ENCODE measurements at places on chromosomes 4 and X. TPM values are rescaled to one million over a fixed set of nuclear protein-coding genes. Genes with fewer than 3 reads are reported as not detected.

The UGT2B10 gene
- not detected for total RNA-seq

The RWDD4 gene
- total RNA-seq, result 15.1 TPM

The TSPAN7 gene
- total RNA-seq, result 26.6 TPM

The SPANXB1 gene
- not detected for total RNA-seq

The CFAP299 gene
- not detected for total RNA-seq

The CCDC149 gene
- total RNA-seq, result 10.8 TPM

The SSR4 gene
- total RNA-seq, result 129 TPM

The LINC00632 gene
- total RNA-seq, result 158 TPM

The KCTD8 gene
- 0.08 TPM for total RNA-seq

The MCF2 gene
- total RNA-seq, result 0.83 TPM

The TENM3 gene
- total RNA-seq, result 3.0 TPM

GRCh38 chr4:3360777-3361176, 68.0 kb downstream of the RGS12 start:
- DNase-seq, result no peak

- DNase-seq, result no peak
These were observed 9.9 kb downstream of the CTSO start for GRCh38 chr4:155943605-155944291.

DNA sequence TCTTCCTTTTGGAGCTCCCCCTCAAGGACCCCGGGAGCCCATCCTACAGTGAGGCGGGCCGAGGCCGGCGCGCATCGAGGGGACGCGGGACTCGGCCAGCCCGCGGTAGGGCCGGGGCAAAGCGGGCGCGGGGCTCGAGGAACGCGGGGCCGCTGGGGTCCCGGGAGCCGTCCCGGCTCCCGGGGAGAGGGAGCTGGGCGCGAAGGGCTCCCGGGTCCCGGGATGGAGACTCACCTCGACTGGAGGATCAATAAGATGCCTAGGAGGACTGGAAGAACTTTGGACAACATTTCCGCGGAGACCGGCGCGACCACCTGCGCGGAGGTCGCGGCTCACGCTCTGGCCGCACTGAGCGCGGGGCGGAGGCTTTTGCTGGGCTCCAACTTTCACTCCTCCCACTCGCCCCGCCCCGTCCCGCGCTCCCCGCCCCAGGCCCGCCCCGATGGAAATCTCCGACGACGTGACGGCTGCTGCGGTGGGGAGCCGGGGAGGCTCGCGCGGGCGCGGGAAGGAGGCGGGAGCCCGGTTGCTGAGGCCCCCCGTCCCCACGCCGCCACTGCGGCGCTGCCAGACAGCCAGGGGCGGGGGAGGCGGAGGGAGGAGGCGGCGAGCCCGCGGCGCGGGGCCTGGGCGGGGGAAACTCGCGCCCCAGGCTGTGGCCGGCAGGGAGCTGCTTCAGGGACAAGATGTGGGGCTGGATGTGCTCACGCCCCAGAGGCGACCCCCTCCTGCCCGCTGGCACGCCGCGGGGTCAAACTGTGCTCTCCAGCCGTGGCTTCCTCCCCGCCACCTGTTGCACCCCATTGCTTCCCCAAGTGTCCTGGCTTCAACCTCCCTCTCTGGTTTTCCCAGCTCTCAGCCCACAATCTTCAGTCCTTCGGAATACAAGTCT, at the start of gene GABRE:
Gene GABRE, minus strand, starts transcription at position 341 of the 892 bp plus-strand sequence. Its CDS starts 51 bp downstream, at position 290.
- DNase-seq, result peak; percentile 66

- no peak for DNase-seq
These were observed 19.6 kb downstream of the VBP1 start for GRCh38 chrX:155235891-155236290.

DNA sequence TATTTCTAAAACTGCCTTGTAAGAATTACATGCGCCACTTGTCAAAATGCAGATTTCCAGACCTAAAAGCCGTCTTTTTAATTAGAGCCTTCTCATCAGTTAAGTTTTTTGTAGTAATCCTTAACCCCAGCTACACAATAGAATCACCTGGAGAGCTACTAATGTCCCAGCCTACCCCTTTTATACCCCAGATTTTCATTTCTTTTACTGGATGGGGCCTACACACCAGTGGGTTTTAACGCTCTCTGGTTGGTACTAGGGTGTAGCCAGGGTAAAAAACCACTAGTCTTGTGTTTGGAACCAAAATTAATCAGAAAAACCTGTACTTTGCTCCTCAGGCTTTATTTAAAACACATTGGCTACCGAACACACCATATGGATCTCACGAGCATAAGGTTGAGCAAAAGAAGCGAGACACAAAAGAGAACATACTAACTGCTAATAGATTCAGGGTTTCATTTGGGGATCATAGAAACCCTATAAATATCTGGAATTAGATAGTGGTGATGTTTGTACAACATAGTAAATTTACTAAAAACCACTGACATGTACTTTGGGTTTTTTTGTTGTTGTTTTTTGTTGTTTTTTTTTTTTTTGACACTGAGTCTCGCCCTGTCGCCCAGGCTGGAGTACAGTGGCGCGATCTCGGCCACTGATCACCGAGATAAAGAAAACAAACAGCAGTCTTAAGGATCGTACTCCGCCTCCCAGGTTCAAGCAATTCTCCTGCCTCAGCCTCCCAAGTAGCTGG, 30.6 kb downstream of the BBS12 start:
- DNase-seq, result no peak

GRCh38 chrX:15391850-15392249, 7.6 kb upstream of the VEGFD start:
- no peak for DNase-seq

GRCh38 chr4:3335982-3336381, 43.2 kb downstream of the RGS12 start:
- peak; percentile 22 for DNase-seq

DNA sequence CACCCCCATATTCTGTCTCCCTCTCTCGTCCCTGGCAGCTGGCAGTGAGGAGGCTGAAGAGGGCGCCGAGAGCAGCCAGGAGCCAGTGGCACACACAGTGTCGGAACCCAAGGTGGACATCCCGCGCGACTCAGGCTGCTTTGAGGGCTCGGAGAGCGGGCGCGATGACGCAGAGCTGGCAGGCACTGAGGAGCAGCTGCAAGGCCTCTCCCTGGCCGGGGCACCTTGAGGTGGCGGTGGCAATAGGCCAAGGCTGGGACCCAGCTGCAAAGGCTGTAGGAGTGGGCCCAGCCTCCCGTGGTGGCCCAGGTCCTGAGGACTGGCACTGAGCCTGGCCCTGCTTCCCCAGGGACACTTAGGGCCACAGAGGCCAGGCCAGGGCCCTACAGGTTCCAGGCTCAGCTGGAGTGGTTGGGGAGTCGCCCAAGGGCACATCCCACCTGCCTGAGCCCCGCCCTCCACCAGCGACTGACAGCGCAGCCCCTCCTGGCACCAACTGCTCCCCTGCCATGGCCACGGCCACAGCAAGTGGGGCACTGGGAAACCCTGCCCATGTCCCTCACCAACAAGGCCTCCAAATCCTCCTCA, 13.9 kb downstream of the SASH3 start:
- no peak for DNase-seq

- no peak for DNase-seq
These were observed 103.4 kb downstream of the PDE5A start for GRCh38 chr4:119525005-119525749.

DNA sequence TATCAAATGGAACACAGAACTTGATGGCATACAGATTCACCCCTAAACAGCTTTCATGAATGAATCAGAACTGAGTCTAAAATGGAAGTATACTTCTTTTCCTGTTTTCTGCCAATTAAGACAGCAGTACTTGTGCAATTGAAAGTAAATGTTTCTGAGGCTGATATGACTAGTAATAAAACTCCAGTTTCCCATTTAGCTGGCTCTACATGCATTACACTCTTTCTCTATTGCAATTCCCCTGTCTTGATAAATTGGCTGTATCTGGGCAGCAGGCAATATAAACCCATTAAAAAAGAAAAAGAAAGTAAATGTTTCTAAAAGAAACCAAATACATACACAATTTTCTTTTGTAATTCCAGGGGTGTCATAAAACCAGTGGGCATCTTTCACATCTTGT, 4.6 kb downstream of the NOA1 start:
- no peak for DNase-seq

- no peak for DNase-seq
These were observed 30.9 kb upstream of the RASGEF1B start for GRCh38 chr4:81502564-81502963.

DNA sequence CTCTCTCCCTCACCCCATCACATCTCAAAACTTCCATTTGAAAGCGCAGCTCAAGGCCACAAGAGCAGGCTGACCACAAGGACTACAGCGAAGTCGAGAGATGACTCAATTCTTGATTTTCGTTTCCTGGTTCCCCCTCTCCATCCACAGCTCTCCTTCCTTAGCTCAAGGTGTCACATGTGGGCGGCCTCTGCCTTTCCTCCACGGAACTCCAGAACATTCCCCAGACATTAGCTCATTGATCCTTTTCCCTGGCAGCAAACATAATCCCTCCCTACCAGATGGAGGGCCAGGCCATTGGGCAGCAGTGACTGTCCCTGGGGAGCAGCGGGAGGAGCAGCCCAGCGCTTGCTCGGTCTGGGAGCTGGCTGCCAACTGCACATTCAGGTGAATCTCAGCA, 56.3 kb downstream of the CCDC149 start:
- no peak for DNase-seq

DNA sequence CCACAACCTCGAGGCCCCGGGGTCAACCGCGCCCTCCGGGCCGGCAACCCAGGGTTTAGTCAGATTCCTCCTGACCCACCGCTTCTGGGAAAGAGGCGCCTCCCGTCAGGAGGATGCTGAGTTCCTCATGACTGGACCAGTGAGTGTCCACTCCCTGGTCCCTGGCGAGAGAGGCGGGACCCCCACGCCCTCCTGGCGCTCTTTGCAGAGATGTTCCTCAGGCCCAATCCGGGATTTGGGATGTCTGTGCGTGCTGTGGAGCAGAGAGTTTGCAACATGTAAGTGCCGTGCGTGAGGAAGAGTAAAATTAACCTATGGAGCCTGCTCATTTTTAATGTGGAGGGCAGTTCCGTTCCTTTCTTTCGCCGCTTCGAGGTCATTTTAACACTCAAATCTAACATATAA, 824 bp upstream of the UGDH start:
- DNase-seq, result no peak

- no peak for DNase-seq
These were observed 29.9 kb upstream of the UBE2NL start for GRCh38 chrX:143854006-143854405.

DNA sequence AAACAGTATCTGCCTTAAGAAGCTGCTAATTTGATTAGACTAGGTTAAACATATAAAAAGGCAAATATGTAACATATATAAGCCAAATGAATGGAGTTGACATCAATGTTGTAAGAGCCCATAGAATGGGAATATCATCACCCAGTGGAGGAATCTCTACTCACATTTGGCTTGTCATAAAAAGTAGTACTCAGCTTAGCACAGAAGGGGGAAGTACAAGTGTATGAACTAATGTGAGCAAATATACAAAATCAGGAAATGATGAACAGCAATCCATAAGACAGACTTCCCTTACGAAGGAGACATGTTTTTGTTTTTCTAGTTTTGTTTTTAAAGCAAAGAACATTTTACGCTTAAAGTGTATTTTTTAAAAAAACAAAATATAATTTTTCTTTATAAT, 74.9 kb downstream of the MAB21L2 start:
- no peak for DNase-seq

DNA sequence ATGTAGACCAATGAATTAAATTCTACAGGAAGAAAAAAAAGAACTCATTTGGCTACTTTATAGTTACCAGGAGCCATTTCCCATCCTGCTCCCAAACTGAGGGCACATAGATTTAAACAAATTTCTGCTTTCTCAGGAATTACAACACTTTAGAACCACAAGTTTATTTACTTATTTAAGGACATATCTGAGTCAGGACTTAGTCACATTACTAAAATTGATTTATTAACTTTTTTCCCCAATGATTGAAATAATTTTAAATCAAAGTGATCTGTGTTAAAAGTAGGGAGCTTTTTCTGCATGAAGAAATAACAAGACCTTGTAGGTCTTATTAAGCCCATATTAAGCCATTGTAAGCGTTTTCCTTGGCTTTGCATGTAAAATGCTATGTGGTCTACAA, 291.0 kb upstream of the HAND2 start:
- DNase-seq, result no peak

- DNase-seq, result no peak
These were observed 60.5 kb upstream of the RPL34 start for GRCh38 chr4:108559911-108560310.

DNA sequence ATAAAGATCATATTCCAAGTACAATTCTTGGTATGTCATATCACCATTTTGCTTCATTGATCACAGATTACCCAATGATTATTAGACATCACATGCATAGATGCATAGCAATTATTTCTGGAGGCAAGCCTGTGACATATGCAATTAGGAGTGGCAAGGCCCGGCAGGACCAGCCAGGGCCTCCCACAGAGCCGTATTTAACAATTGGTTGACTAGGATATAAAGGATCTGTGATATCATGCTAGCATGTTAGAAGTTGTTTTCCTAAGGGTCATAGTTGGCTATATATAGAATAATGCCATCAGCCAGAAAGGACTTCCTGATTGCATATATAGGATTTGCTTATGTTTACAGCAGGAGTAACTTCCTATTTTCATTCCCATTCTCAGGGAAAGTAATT, 103.5 kb upstream of the OTUD4 start:
- DNase-seq, result no peak

- DNase-seq, result no peak
These were observed 287.3 kb upstream of the CLNK start for GRCh38 chr4:10971800-10972401.

DNA sequence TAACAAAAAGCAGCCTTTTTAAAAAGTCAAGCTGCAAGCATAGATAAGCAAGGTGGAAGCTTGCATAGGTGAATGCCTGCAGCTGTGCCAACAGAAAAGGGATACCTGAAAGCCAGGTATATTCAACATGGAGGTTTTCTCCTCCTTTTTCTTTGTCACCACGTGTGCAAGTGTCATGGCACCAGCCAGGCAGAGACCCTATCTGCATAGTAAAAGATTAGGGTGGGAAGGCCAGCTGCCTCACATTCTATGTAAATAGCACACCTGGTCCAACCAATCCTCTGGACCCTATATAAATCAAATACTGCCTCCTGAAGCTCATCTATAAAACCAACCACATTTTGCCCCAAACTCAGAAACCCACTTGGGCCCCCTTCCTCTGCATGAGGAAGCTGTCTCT, 28.0 kb upstream of the PLK4 start:
- no peak for DNase-seq

GRCh38 chr4:52728691-52729240, 22.5 kb downstream of the ERVMER34-1 start:
- no peak for DNase-seq

- no peak for DNase-seq
These were observed 173.0 kb downstream of the SPCS3 start for GRCh38 chr4:176492646-176493302.

- no peak for DNase-seq
These were observed 126.9 kb downstream of the UNC5C start for GRCh38 chr4:95421869-95422268.

DNA sequence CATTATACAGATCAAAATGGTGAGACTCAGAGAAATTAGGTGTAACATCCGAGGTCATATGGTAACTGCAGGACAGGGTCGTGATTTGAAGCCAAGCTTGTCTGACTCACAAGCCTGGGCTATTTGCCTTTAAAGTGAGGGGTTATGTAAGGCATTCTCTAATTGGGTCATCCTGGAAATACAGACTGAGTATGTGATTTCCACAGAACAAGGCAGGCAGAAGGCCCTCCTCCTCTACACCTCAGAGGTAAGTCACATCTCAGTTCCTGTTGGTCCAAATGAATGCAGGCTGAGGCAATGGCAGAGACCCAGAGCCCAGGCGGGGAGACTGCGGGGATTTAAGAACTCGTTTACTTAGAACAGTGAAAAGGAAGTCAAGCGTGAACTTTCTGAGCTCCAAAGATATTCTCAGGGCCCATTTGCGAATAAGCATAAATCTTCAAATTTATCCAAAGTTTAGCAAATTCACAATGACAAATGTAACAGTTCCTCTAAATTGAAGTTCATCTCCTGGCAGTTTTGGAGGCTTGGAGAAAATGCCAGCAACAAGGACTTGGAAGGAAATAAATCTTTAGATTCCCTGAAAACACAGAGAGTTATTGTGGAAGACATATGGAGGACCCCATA, 153.3 kb downstream of the LDB2 start:
- no peak for DNase-seq

Measured in Right ventricle myocardium superior (tissue), 1 donor.